Natural killer cell treated with Interleukin-12 subunit alpha and Interleukin-12 subunit beta and Interleukin-15 and Interleukin-18, amount 100 ng/mL, for 72 hours (primary cell): ENCODE measurements at places on chromosomes 1 and 21.

GRCh38 chr1:232553809-232554208, 76.1 kb downstream of the SIPA1L2 start:
- DNase-seq = no peak

GRCh38 chr1:228271701-228272251, 63.9 kb downstream of the OBSCN start:
- peak; percentile 54 for DNase-seq

GRCh38 chr1:206101351-206102045, 15.7 kb downstream of the AVPR1B start:
- no peak for DNase-seq

DNA sequence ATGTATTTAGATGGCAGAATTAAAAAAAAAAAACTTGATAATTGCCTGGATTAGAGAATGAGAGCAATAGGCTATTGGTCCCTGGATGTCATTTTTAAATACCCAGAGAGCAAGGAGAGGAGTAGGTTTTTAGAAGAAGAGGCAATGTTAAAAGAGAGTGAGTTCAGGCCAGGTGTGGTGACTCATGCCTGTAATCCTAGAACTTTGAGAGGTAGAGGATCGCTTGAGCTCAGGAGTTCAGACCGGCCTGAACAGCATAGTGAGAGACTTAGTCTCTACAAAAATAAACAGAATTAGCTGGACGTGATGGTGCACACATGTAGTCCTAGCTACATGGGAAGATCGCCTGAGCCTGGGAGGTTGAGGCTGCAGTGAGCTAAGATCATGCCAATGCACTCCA, 15.9 kb upstream of the MUTYH start:
- no peak for DNase-seq

- no peak for DNase-seq
Observed at GRCh38 chr1:174075245-174075692, 53.1 kb upstream of the RC3H1 start.

- no peak for DNase-seq
Observed at GRCh38 chr1:41999884-42000283, 81.2 kb upstream of the HIVEP3 start.

- no peak for DNase-seq
Observed at GRCh38 chr1:179937668-179938254, 16.8 kb upstream of the CEP350 start.

- DNase-seq = no peak
Observed at GRCh38 chr1:80988926-80989325, 811.8 kb upstream of the ADGRL2 start.

DNA sequence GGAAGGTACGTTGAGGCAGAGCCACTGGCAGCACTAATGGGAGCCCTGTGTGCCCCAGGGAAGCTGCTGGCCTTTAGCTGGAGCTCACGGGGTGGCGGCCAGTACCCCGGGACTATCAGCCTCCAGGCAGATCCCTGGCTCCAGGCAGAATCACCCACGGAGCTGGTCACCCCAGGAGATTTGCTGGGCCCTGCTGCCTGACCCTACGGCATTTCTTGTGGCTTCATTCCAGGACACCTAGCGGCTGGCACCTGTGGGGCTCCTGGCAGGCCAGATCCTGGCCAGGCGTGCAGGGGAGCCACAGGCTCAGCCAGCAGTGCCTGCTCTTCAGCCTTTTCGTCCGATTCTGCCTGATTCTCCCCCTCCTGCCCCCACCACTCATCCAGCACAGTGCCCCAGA, 7.1 kb downstream of the PADI1 start:
- no peak for DNase-seq

DNA sequence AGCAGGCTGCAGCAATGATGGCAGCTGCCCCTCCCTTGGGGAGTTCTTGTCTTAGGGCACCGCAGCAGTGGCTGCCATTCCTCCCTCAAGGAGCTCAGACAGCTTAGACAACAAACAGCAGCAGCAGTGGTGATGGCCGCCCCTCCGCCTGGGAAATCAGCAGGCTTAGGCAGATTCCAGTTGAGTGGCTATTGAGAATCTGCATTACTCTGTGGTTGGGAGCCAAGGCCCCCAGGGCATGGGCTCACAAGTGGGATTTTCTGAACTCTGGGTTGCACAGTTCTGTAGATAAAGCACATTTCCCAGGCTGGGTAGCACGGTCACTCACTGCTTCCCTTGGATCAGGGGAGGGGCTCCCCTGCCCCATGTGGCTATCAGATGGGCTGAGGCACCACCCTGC, 1280.7 kb upstream of the TMPRSS15 start:
- no peak for DNase-seq

GRCh38 chr1:189336115-189337100, 1141.3 kb downstream of the BRINP3 start:
- no peak for DNase-seq

DNA sequence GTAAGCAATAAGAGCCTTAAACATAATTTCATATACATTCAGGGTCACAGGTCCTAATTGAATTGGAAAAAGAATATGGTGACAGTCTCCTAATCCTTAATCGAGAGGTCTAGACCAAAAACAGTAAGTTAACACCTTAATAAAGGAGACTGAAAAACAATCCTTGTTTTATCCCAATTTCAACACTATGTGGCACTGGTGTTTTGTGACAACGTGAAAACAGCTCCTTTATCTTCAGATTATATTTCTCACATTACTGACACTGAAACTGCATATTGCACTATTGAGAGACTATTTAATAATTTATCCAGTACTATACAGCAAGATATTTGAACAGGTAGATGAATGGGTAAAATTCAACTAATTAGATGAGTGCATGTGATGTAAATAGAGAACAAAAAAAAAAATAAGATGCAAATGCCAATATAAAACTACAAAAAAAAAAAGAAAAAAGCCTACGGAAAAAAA, 34.1 kb downstream of the TP53BP2 start:
- DNase-seq = no peak

DNA sequence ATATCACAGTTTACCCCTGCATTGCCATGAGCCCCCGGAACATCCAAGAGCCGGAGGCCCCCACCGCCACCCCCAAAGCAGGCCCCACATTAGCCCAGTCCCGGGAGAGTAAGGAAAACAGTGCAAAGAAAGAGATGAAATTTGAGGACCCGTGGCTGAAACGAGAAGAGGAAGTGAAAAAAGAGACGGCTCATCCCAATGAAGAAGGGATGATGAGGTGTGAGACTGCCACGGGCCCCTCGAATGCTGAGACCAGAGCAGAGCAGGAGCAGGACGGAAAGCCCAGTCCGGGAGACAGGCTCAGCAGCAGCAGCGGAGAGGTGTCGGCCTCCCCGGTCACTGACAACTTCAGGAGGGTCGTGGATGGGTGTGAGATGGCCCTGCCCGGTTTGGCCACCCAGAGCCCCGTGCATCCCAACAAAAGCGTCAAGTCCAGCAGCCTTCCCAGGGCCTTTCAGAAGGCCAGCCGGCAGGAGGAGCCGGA, 532.4 kb downstream of the KIF26B start:
- no peak for DNase-seq

GRCh38 chr1:85799737-85800136, 91.5 kb upstream of the ZNHIT6 start:
- no peak for DNase-seq

- no peak for DNase-seq
Observed at GRCh38 chr1:236064674-236065508, at the start of gene NID1. NID1 (minus strand) TSS chr1:236065090; CDS start chr1:236065079, 11 bp downstream.

- no peak for DNase-seq
Observed at GRCh38 chr1:165168467-165168866, 188.0 kb downstream of the LMX1A start.

DNA sequence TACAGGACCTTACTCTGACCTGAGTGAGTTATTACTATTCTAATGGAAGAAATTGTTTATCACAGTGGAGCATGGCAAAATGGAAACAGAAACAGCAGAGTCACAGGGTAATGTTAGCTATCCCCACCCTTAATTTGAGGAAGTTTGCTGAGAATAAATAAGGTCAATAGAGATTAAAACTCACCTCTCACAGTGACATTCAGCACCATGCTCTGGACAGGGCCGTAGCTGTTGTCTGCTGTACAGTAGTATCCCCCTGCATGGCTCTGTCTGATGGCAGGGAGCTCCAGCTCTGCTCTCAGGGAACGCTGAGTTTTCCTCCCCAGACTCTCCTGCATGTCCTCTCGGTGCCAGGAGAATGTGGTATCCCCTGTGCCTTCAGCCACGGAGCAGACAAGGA, 11.9 kb downstream of the FCRL4 start:
- no peak for DNase-seq

DNA sequence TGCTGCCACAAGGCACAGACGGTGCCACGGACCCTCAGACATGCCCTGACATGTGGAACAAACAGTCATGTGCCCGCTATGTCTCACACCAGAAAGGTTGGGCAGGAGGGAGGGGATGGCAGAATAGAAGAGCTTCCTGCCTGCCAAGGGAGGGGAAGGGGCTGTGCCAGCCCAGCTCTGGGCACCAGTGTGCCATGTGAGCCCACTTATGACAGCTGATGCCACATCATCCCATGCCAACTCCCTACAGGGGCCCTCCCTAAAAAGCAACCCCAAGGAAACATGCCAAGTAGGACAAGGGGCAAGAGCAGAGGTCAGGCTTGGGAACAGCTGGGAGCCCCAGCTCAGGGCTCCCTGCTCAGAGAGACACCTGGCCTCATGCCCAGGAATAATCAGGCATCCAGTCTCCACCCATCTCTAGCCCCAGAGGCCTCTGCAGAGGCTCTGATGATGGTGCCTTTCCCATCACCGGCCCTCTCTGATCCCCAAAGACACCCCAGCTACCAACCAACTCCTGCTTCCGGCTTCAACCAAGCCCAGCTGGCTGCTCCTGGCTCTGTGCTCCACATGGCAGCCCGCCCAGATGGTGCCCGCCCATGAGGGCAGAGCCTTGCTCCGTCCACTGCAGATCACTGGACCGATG, 10.3 kb downstream of the ADGRB2 start:
- DNase-seq = no peak

GRCh38 chr21:25408666-25409065, 198.6 kb downstream of the MRPL39 start:
- no peak for DNase-seq

DNA sequence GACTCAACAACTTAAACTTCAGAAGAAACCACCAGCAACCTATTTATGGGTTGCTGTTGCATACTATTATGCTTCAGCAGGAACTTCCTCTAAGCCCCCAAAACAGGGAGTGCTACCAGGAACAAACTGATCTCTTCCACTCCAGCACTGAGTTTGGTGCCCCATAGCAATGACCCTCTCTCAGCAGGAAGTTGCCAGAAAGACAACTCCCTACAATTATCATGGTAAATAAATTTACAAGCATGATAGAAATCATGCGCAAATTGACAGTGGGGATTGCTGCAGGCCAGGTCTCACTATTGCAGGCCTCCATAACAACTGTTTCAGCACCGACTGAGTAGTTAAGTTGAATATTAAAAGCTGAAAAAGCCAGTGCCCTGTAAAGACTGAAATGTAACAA, 180.6 kb downstream of the PLA2G4A start:
- DNase-seq = no peak

DNA sequence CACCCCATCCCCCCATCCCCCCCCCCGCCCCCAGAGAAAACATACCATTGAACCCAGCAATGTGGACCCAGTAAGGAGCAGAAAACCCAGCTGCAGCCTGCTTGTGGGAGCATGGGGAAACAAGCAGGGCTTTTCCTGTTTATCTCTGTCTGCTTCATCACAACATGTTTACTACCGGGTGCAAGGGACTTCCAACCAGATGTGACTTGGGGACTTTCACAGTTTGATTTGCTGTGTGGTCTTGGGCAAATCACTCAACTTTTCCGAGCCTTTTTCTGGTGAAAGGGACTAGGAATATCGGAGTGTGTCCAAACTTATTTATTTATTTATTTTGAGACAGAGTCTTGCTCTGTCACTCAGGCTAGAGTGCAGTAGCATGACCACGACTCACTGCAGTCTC, 3.2 kb downstream of the TMCC2 start:
- DNase-seq = no peak

- no peak for DNase-seq
Observed at GRCh38 chr1:186283374-186283773, 91.7 kb downstream of the TPR start.

- DNase-seq = no peak
Observed at GRCh38 chr1:246450611-246451251, 56.3 kb downstream of the SMYD3 start.

GRCh38 chr1:167173516-167174184, 47.0 kb upstream of the POU2F1 start:
- DNase-seq = no peak

- no peak for DNase-seq
Observed at GRCh38 chr21:46095083-46095719, 2.7 kb upstream of the COL6A2 start.

DNA sequence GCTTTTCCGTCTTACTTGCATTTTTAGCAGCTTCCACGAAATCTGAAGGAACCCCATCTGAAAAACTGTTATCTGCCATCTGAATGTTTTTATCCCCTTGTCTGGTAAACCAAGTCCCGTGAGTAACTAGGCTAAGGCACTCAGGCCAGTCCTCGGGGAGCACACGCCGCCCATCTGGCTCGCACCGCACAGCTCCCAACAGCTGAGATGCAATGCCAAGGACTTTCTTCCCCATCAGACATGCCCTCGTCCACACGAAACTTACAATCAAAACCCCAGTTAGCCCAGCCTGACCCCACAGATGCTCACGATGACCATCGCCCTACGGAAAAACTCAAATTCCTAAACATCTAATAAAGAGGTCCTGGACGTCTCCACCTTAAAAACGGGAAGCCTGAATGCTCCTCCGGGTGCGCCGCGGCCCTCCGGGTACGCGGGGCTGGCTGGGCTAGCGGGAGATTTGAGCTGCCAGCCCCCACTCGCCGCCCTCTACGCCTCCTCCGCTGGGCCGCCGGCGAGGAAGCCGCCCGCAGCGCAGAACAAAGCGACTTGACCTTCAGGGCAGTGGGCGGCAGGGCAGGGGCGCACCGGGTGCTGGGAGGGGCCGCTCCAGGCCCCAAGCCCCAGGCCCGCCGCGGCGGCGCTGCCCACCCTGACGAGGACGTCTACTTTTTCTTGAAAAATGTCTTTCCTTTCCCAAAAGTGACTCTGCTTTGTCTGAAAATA, 36.6 kb downstream of the CD58 start:
- no peak for DNase-seq

GRCh38 chr21:27590271-27590670, 623.4 kb upstream of the ADAMTS5 start:
- DNase-seq = no peak

DNA sequence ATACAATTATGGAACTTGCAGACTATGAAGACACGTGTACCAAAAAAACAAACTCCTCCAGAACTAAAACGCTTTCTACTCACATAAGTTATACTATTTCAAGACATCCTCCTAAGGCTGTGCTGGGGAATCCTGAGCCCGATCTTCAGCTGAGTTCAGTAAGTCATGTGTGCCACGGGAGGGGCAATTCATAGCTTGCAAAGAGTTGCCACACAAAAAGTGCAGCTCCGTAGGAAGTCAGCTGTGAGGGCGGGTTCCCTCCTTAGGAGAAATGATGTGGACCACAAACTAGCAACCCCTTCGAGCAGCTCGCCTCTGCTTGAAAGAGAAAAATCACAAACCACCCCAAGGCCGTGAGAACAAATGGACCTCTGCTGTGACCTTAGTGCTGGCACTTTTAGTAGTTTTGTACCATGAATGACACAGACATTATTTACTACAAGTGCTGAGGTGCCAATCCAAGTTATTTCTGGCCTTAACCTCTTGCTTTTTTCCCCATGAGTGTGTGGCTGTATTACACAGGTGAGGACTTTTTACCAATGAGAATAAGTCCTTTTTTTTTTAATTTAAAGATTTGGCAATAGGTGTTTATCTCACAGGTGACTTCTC, 35.8 kb upstream of the TRIM67 start:
- no peak for DNase-seq

- no peak for DNase-seq
Observed at GRCh38 chr1:3459051-3459908, 4.8 kb downstream of the ARHGEF16 start.
